ENCODE measurements at places on chromosomes 13 and 19. TPM values are rescaled to one million over a fixed set of nuclear protein-coding genes. Genes with fewer than 3 reads are reported as not detected.

DNA sequence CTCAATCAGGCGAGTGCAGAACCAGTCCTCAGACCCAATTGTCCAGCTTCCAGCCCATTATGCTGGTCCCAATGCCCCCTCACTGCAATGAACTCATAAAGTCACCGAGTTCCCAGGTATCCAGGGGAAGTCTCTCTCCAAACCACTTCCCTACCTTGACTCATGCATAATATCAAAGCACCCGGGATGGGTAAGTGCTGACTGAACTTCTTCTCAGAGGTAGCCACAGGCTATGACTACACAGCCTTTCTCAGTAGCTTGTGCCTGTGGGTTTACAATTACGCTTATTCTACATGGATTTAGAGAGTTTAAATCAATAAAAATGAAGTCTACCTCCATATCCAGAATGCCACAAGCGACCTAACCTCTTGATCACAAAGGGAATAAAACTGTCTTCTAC is 1.7 kb upstream of the C13orf42 start:
- no peak for DNase-seq
- no peak overlapping the region for H3K27ac ChIP-seq

- no peak overlapping the region for H3K4me3 ChIP-seq
- no peaks in the 10 kb centered on the region for H3K4me1 ChIP-seq
- no peaks in the 10 kb centered on the region for H3K36me3 ChIP-seq
- DNase-seq = no peak
Observed at GRCh38 chr13:103883164-103883563, 816.9 kb upstream of the SLC10A2 start.

The ZNF382 gene
- total RNA-seq = 11.2 TPM

DNA sequence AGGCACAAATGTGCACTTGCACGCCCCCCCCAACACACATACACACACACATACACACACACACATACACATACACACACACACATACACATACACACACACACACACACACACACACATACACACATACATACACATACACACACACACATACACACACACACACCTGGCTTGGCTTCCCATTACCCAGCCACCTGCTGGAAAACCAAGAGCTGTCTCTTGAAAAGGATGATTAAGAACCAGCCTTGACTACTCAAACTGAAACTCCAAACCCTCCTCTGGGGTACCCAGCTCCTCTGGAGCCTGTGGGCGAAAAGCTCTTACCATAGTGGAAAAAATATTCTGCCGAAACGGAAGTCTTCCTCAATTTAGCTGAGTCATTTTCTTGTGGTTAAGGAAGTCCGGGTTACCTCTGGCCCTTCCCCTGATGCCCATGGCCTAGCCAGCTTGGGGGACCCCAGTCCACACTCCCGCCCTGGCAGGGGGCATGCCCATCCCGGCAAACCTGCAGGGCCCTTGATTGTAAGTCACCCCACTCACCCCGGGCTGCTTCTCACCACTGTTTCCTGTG is 21.9 kb downstream of the CEBPA start:
- H3K27me3 ChIP-seq = peaks cover 22% of the 10 kb centered on the region
- peaks cover 16% of the 10 kb centered on the region for H3K4me1 ChIP-seq
- H3K4me3 ChIP-seq = peak overlapping the region; percentile 10
- no peaks in the 10 kb centered on the region for H3K36me3 ChIP-seq
- peak overlapping the region; percentile 77 for H3K27ac ChIP-seq
- DNase-seq = peak; percentile 75

The GGACT gene
- 5.3 TPM for total RNA-seq

GRCh38 chr19:9535934-9536333 is 2.5 kb downstream of the ZNF426 start:
- peak overlapping the region; percentile 11 for H3K4me3 ChIP-seq
- no peak overlapping the region for H3K27ac ChIP-seq
- no peak for DNase-seq

The NBEA gene
- total RNA-seq = 0.23 TPM

DNA sequence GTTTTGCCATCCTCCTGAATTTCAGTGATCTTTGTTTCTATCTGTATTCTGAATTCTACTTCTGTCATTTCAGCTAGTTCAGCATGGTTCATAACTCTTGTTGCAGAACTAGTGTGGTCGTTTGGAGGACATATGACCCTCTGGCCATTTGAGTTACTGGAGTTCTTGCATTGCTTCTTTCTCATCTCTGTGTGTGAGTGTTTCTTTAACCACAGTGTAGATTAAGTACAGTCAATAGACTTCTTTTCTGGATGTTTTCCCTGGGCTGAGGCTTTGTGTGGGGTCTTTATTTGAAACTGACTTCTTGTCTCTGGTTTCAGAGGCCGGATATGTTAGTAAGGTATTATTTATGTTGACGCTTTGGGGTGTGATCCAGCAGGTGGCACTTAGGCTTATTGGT is 14.7 kb downstream of the IGFL2 start:
- no peaks in the 10 kb centered on the region for H3K4me1 ChIP-seq
- peaks cover 30% of the 10 kb centered on the region for H3K27me3 ChIP-seq
- H3K36me3 ChIP-seq = no peaks in the 10 kb centered on the region
- no peak for DNase-seq

GRCh38 chr13:98875146-98875729 is 102.6 kb downstream of the DOCK9 start:
- H3K27ac ChIP-seq = peak overlapping the region; percentile 79
- H3K4me3 ChIP-seq = no peak overlapping the region

- no peak overlapping the region for H3K27ac ChIP-seq
- H3K36me3 ChIP-seq = no peaks in the 10 kb centered on the region
- peaks cover 17% of the 10 kb centered on the region for H3K27me3 ChIP-seq
- H3K4me1 ChIP-seq = no peaks in the 10 kb centered on the region
Observed at GRCh38 chr19:33997690-33998089, 174.6 kb upstream of the LSM14A start.

- no peak overlapping the region for H3K27ac ChIP-seq
- no peak overlapping the region for H3K4me3 ChIP-seq
- peaks cover 50% of the 10 kb centered on the region for H3K36me3 ChIP-seq
- DNase-seq = no peak
- H3K27me3 ChIP-seq = no peaks in the 10 kb centered on the region
Observed at GRCh38 chr13:97448503-97449251, 14.7 kb downstream of the RAP2A start.

- no peak overlapping the region for H3K27ac ChIP-seq
- H3K4me1 ChIP-seq = peaks cover 27% of the 10 kb centered on the region
- H3K36me3 ChIP-seq = no peaks in the 10 kb centered on the region
Observed at GRCh38 chr19:51195616-51196015, 29.3 kb upstream of the CD33 start.

- peaks cover 61% of the 10 kb centered on the region for H3K27me3 ChIP-seq
- no peaks in the 10 kb centered on the region for H3K36me3 ChIP-seq
- no peak overlapping the region for H3K4me3 ChIP-seq
Observed at GRCh38 chr13:113907635-113908617, 44.0 kb upstream of the GAS6 start.

GRCh38 chr19:13726323-13726722 is 38.0 kb upstream of the MRI1 start:
- no peaks in the 10 kb centered on the region for H3K36me3 ChIP-seq
- peaks cover 19% of the 10 kb centered on the region for H3K4me1 ChIP-seq
- H3K27ac ChIP-seq = no peak overlapping the region
- H3K27me3 ChIP-seq = no peaks in the 10 kb centered on the region

GRCh38 chr19:5624018-5624663 is 1.3 kb downstream of the SAFB start:
- peaks cover 66% of the 10 kb centered on the region for H3K36me3 ChIP-seq
- DNase-seq = peak; percentile 47
- peak overlapping the region; percentile 100 for H3K27ac ChIP-seq
- H3K4me3 ChIP-seq = peak overlapping the region; percentile 99
- H3K27me3 ChIP-seq = peaks cover 5% of the 10 kb centered on the region
